HT-29 (cell line): ENCODE measurements at places on chromosomes 1 and 21. TPM values are rescaled to one million over a fixed set of nuclear protein-coding genes. Genes with fewer than 3 reads are reported as not detected.

DNA sequence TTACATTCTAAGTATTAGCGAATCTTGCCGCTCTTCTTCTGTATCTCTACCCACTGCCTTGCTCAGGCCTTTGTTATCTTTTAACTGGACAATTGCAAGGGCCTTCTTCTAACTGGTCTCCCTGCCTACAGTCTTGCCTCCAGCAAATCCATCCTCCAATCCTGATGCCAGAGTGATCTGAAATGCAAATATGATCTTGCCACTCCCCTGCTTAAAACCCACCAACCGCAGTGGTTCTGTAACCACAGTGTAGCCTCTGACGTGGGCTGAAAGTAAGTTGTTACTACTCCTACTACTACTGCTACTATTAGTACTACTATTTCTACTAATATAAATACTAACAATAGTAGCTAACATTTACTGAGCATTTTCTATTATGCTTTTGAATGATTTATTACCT, 12.4 kb downstream of the MOV10 start:
- no peak for DNase-seq

The CYP4A22 gene
- not detected in 2 replicates for total RNA-seq

GRCh38 chr1:92441697-92442342, 44.9 kb downstream of the GFI1 start:
- DNase-seq, result peak; percentile 94

DNA sequence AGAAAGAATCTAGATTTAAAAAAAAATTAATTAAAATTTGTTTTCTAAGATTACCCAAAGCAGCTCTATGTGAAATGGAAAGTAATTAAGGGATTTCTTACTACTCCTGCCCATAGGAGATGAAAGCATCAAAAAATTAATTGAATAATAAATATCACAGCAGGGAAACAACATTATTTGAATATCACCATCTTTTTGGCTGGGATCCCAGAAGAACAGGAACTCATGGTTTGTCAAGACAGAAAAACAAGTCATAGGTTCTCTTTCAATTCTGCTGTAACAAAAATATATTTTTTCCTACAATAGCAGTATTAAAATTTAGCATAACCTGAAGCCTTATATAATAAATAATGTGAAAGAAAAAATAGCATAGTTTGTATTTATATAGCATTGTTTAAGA, 1713.4 kb downstream of the NCAM2 start:
- DNase-seq, result no peak

- DNase-seq, result peak; percentile 37
Measured at GRCh38 chr1:201739492-201740085, 89.4 kb upstream of the IPO9 start.
